Gastroesophageal sphincter (tissue), 4 donors: ENCODE measurements at places on chromosomes 12 and 14. TPM values are rescaled to one million over a fixed set of nuclear protein-coding genes. Genes with fewer than 3 reads are reported as not detected.
A peak's percentile ranks its signal among the peaks of the same experiment; 100 is the strongest.

DNA sequence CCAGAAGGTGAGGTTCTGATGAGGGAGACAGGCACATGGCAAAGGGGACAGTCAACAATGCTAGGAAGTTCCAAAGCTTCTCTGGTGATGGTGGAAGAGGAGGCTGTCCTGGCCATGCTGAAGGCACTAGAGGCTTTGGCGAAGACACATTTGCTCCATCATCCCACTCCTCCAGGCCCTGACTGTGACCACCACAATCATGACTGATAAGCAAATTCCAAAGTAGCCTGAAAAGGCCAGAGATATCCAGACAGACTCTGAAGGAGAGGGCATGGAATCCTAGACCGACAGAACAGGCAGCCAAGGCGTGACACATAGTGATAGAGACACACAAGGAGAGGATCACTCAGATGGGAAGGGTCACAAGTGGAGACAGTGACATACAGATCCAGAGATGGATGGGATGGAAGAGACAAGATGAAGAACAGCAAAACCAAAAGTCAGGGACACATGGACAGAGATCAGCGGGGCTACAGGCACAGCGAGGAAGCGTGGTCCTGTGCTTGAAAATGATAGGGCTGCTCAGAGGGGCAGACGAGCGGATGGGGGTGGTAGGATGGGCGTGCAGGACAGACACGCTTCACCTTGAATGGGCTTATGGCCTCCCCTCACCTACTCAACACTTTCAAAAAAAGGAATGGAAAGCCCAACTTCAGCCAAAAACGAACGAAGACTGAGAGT, 1.3 kb downstream of the ZFHX2 start:
- ATAC-seq = no peak

DNA sequence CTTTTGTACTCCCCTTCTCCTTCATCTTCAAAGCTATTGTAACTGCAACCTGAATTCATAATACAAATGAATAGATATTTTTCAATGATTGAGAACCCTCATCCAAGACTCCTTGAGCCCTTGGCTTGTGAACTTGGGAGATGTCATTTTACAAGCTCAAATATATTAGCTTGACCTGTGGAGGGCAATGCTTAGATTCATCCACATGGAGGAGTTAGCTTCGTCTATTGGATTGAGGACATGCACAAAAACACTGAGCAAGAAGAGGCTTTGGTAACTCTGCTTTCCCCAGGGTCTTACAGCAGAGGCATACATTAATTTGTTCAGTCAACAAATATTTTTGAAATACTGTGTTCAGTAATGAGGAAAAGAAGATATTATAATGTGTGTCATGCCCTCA, 101.1 kb downstream of the OTOGL start:
- ATAC-seq = no peak

Gene CBLN3
- total RNA-seq = 2.2 TPM

GRCh38 chr14:49770212-49770817, 2.4 kb downstream of the KLHDC2 start:
- no peak for ATAC-seq

Gene SLC4A8
- total RNA-seq = 5.3 TPM

Gene ADGRD1
- total RNA-seq = 43.4 TPM

Gene RPAP3
- 19.9 TPM for total RNA-seq

Gene KTN1
- total RNA-seq = 144 TPM

GRCh38 chr12:62522984-62523383, 56.4 kb downstream of the MON2 start:
- ATAC-seq = no peak

DNA sequence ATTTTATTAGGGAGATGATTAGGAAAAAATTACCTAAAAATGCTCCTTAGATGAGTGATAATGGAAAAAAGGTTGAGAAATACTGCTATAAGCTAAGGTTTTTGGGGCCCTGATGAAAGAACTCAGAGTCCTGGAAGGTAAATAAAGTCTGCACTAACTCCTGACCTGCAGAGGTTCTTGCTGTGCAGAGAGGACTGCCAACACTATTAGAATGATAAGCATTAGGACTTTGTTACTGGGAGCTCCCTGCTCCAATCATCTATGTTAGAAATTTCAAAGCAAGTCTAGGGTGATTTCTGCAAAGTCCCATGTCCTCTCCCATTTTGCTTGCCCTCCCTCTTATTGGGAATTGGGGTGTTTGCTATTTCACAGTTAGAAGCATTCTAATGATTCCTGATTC, 112.2 kb downstream of the SMOC1 start:
- no peak for ATAC-seq

DNA sequence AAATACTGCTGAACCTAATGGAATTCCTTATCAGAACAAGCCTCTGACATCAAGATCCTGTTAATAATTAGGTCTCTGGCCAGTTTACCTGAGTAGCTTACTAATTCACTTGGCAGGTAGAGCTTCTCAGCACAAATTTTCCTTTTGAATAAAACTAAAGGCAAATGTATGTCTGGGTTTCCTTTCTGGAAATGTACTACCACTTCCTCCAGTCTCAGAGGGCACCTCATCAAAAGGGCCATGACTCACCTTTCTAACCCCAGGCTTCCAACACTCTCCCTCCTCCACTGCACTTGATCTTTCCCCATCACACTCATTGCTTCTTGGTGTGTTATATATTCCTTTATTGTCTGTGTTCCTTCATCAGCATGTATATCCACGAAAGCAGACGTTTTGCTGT, 90.5 kb downstream of the SLC2A13 start:
- no peak for ATAC-seq

Gene SCARB1
- total RNA-seq = 11.4 TPM

DNA sequence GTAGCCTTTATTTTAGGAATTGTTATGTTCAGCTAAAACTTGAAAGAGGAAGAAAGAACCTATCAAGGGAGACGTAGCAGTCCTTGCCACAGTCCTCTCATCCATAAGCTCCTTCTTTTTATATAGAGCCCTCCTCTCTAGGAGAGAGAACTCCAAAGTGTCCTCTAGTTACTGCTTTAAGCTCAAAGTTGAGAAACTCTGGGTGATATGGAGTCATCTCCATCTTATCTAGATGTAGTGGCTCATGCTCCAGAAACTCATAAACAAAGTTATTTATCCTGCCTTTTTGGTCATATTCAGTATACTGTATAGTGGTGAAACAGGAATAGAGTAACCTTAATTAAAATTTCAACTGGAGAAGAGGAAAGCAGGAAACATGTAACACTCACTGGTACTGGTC, 90.4 kb upstream of the ATF7IP start:
- ATAC-seq = no peak

DNA sequence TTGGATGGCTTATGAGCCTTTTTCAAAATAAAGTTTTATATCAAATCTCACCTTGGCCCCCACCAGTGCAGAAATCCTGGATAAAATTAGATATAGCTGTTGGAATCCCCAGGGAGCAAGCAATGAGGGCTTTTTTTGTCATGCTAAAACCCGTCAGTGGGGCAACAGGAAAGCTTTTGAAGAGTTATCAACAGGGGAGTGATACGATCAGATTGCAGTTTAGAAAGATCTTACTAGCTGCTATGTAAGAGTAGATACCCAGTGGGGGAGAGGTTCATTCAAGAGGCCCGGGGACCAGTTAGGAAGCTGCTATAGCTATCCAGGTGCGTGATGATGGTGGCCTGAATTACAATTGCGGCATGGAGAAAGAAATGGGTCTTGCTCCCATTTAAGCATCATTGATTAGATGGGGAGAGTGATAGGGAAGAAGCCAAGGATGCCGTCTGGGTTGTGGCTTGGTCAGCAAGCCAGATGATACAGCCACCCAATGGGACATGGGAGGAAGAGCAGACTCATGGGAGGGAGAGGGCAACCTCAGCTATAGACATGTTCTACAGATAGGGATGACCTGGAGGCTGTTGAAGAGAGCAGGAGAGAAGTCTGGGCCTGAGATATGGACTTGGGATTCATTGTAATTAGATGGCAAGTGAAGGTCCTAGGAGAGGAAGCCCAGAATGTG, 272.4 kb downstream of the DPF3 start:
- no peak for ATAC-seq

DNA sequence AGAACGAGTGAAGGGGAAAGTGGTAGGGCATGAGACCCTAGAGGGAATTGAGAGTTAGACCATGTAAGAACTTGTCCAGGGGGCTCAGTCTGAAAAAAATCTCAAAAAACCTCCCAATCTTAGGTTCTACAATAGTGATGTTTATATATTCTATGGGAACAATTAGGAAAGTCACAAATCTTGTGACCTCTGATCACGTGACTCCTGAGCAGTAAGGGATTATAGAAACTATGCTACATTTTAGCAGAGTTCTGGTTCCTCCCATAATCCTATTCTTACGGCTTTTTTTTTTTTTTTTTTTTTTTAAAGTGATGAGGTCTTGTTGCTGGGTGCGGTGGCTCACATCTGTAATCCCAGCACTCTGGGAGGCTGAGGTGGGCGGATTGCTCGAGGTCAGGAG, 5.8 kb downstream of the ADCK1 start:
- no peak for ATAC-seq

Gene ADCY4
- 13.3 TPM for total RNA-seq

DNA sequence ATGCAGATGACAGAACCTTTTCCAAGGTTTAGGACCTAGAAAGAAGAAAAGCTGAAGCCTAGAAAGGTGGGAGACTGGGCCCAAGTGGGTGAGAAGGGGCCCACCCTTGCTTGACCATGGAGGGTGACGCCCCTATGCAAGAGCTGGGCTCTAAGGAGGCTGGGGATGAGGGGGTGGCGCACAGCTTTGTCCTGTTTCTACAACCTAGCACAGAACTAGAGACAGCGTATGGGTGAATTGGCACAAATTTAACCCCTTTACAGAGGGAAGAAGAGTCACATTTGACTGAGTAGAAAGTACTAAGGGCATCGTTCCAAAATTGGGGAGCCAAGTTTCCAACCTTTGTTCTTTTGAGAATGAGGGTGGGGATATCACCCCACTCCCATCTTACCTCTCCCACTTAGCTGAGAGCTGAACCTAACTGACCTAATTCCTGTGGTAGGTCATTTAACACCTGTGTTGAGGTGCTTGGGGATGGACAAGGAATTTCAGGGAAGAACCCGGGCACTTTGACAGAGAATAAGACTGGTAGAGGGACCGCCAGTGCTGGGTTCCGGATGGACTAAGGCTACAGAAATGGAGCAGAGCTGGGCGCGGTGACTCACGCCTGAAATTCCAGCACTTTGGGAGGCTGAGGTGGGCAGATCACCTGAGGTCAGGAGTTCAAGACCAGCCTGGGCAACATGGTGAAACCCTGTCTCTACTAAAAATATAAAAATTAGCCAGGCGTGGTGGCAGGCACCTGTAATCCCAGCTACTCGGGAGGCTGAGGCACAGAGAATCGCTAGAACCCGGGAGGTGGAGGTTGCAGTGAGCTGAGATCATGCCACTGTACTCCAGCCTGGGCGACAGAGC, 5.2 kb downstream of the NFKBIA start:
- ATAC-seq = no peak

DNA sequence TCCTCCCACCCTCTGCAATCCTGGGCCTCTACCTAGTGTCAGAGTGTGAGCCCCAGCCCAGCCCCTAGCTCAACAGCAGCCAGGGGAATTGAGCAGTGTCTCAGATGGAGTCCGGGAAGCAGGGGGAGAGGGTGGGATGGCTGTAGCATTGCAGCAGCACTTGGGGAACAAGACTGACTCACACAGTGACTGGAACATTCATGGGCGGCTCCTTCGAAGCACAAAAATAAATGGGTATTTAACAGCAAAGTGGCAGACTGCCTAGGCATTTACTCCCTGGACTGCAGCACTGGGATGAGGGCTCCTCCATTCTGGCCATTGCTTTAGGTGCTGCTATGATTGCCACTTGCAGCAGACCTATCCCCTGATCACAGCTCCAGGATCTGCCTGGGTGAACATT, 46.0 kb upstream of the STK38L start:
- peak; percentile 81 for ATAC-seq

DNA sequence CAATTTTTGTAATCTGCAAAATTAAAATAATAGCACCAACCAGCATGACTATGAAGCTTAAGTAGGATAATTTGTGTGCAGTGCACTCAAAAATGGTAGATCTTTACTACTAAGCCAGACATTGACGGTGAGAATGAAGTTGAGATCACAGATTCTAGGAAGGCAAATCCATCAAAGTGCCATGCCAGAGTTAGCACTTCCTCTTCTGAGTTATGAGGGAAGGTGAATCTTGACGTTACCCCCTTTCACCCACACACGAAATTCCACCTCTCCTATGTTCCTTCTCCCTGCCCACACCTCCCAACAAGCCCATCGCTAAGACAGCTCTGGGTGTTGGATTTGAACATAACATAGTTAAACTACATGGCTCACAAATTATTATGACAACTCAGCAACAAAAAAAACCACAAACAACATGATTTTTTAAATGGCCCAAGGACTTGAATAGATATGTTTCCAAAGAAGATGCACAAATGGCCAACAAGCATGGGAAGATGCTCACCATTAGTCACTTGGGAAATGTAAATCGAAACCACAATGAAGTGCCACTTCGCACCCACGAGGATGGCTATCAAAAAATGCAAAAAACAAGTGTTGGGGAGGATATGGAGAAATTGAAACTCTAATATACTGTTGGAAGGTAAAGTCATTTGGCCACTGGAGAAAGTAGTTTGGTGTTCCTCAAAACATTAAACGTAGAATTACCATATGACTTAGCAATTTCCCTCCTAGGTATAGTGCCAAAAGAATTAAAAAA, 119.3 kb upstream of the RAP1B start:
- no peak for ATAC-seq

GRCh38 chr14:87613881-87614280, 379.1 kb downstream of the GALC start:
- ATAC-seq = no peak

DNA sequence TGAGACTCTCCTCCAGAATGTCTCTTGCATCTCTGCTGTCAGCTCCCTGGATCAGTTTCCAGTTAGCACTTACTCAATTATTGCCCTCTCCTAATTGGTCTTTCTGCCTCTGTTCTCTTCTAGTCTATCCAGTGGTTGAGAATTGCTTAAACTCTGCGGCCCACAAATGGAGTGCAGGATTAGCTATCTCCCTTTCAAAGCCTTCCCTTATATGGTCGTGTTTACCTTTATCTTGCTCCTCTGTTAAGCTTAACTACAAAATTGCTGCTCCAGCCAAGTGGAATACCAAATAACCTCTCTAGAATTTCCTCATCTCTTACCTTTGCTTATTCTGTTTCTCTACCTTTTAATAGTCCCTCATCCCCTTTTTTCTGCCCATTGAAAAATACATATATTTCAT, 132.7 kb downstream of the NRXN3 start:
- ATAC-seq = no peak

DNA sequence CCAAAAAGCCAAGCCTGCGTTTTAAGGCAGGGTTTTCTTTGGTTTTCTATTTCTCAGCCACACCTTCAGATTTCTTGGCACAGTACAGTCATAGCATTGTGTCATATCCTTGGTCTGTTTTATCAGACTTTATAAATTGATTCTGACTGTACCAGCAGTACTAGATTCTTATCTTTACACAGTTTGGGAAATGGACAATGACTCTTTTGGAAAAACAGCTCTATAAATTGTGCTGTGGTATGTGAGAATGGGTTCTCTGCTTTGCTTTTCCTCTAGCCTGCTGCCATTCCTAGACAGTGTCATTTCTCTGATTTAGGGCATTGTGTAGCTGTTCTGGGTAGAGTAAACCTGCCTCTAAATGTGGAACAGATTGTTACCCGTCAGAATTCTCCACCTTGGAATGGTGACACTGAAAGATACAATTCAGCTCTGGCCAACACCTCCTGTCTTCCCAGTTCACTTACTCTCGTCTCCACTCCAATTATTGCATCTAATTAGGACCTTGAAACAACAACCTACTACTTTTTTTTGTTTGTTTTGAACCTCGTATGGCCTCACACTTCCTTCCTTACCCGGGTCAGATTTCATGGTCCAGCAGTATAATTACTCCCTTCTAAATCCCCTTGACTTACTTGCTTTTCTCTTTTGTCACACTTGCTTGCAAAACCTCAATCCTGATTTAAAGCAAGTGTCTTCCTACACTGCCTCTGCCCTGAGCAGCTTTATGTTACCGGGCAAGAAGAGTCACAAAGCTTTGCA, 226.3 kb downstream of the ERC1 start:
- ATAC-seq = peak; percentile 86

GRCh38 chr14:105411985-105412770, 7.4 kb upstream of the MTA1 start:
- no peak for ATAC-seq
